SK-N-SH treated with all-trans-retinoic acid at 6 μM for 48 hours (cell line): ENCODE measurements at places on chromosomes 4 and X.
A peak's percentile ranks its signal among the peaks of the same experiment; 100 is the strongest.

- ATAC-seq, result no peak
These were observed 12.0 kb downstream of the TMSB4X start for GRCh38 chrX:12986886-12987285.

DNA sequence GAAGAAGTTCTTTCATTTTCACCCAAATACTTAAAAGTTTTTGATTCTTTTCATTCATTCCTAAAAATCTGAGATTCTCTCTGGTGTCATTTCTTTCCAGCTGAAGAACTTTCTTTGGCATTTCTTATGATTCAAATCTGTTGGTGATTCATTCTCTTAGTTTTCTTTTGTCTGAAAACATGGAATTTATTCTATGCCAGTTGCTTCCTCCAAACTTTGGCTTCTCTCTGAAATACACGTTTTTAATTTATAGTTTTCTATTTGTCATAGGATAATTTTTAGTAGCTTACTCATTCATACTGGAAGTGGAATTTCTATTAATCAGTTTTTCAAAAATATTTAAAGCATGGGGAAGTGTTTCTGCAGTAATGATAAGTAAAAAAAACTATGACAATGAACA is 1012.0 kb downstream of the RPA4 start:
- ATAC-seq, result no peak; the same call in 2 of the 3 replicates

DNA sequence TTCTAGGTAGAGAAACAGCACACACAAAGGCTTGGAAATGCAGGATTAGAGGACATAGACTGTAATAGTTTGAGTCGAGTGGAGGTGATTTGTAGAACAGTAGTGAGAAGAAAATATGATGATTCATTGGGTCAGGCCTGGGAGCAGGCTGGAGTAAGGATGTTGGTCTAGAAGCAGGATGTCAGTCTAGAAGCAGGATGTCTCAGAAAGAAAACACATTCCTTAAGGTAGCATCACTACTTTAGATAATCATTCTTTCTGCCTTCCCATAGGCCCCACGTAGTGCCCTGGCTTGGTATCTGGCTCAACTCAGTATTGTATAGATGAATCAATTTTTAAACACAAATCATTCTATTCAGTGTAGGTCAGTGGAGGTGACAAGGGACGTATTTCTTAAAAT is 11.2 kb upstream of the DACH2 start:
- ATAC-seq, result no peak

DNA sequence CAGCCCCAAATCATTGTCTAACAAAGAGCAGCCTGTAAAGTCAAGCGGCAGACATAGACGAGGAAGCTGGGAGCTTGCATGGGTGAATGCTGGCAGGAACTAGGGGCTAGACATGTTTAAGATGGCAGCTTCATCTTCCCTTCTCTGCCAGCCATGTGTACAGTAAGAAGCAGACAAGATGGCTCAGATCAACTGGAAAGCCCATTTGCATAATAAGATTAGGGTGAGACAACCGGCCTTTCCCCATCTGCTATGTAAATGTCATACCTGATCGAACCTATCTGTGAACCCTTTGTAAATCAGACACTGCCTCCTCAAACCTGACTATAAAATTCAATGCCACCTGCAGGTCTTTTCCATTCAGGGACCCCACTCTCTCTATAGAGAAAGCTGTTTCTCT is 22.8 kb upstream of the HADH start:
- ATAC-seq, result no peak

DNA sequence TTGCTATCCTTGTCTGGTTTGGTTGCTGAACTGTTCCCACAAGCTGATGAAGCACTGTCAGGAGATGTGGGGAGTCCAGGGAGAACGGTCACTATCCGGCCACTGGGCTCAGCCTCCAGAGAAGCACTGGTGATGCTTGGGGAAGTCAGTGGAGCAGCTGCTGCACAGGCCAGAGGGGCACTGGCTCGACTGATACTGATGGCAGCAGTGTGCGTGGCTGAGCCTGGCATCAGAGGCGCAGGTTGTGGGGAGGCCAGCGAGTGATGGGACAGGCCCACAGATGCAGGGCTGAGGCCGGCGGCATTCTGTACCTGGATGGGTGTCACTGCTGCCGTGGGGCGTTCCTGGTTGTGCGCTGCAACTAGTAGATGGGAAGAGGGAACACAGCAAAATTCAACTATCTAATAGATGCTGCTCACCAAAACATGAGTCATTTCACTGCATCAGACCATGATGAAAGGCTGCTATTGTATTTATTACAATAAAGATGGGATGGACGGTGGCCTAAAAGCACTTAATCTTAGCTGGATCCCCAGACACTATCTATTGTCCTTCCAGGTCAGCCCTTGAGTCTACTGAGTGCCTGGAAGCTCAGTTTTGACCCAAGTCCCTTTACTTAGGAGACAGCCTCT is 106.3 kb upstream of the CBR4 start:
- ATAC-seq, result peak; percentile 54

DNA sequence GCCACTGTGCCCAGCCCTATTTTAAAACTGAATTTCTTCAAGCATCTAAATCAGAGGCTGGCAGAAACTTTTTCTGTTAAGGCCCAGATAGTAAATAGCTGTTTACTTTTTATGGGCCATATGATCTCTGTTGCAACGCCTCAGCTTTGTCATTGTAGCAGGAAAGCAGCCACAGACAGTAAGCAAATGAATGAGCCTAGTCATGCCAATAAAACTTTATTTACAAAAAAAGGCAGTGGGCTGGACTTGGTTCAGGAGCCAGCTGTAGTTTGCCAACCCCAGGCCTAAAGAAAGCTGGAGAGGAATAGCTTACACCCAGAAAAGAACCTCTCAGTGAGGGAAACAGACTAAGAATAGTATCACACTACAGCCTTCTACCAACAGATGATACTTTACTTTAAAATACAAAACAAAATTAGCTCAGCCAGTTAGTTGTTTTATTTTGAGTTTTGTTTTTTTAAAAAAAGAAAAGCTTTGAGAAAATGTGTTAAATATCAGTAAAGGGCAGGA is 25.5 kb downstream of the CHST7 start:
- no peak for ATAC-seq

- ATAC-seq, result peak; percentile 96
These were observed 23.5 kb downstream of the TLR10 start for GRCh38 chr4:38759113-38759789.

DNA sequence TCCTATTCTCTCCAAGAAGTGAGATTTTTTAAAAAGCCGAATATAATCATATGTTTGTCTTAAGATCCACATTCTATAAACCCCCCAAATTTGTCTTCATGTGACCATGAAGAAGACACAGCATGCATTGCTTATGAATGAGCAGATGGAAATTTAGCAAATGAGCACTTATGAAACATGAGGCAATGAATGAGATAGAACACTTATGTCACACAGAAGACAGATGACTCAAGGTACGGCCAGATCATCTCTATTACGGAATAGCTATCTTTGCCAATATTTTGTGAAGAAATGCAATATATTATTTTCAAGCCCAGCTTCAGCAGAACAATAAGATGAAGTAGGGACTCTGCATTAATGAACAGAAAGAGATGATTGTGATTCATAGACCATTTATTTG is 21.4 kb downstream of the PHEX start:
- ATAC-seq, result no peak

DNA sequence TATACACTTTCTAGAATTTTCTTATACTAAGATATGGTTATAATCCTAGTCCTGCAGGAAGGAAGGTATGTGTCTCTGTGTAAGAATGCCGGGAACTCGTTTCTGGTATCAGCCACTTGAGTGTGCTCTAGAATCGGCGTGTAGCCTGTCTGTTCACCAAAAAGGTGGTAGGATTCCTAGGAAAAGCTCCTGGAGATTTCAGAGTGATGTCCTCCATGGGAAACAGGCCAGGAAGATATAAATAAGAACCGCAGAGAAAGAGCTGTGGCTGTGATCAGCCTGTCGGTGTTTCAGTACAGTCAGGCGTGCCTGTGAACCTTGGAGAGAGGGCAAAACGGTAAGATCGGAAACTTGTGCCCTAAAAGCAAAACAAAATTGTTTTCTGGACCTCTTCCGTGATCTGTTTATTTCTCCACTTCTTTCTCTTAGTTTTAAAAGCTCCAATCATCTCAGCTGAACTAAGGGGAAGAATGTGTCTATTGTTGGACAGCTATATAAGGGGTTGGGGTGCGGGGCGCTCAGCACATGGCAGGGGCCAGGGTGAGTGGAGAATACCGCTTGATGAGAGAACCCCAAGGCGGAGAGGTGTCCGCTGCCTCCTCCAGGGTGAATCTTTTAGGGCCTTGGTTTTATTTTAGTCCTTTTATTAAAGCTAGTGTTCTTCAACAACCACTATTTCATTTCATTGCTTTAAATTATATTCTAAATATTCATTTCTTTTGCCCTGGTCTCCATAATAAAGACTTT is 303.8 kb upstream of the TENM3 start:
- no peak for ATAC-seq

- no peak for ATAC-seq
These were observed 23.3 kb upstream of the COQ2 start for GRCh38 chr4:83307920-83308319.

GRCh38 chr4:89023140-89023539 is 33.8 kb downstream of the FAM13A start:
- no peak for ATAC-seq

- no peak for ATAC-seq
These were observed 79.4 kb downstream of the RPS6KA6 start for GRCh38 chrX:84108584-84108983.

- no peak for ATAC-seq
These were observed 3.4 kb upstream of the REELD1 start for GRCh38 chr4:146210890-146211289.

DNA sequence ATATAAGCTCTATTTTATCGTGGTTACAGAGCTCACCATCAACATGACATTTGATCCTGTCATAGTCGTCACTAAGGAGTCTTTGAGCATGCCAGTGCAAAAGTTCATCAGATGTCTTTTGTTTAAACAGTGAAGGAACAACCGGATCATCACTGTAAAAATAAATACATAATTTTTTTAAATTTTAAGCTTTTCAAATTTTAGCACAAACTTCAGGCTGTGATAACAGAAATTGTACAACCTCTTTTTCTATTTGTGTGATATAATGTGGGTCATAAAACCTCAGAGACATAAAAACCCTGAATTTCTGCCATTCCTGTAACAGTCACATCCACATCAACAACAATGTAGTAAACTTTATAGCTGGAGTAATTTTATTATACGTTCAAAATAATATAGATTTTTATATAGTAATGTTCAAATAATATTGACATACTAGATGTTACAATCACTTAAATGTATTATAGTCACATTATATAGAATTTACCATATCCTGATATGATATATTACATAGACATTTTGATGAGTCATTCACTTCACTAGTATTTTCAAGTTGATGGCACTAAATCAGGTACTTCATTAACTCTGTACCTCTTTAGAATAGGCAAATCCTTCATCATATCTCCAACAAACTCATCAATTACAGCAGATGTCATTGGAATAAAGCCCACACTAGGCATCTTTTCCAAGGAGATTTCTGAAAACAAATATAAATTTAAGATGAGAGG is 47.7 kb downstream of the DDX60L start:
- no peak for ATAC-seq

DNA sequence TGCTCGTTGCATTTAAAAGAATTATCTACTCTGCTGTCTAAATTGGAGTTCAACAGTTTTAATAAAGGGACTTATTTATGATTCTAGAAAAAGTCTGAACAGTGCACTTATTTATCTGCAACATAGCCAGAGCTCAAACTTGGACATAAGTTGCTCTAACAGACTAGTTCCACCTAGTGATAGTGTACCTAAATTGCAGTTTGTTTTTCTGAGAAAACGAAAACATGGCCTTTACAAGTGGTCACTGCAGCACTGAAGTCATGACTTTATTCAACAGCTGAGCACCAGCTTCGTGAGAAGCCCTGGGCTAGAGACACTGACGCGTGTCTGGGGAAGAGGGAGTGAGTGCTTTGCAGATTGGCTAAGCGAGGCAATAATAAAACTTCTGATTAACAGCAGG is 77.3 kb upstream of the IGSF1 start:
- no peak for ATAC-seq

DNA sequence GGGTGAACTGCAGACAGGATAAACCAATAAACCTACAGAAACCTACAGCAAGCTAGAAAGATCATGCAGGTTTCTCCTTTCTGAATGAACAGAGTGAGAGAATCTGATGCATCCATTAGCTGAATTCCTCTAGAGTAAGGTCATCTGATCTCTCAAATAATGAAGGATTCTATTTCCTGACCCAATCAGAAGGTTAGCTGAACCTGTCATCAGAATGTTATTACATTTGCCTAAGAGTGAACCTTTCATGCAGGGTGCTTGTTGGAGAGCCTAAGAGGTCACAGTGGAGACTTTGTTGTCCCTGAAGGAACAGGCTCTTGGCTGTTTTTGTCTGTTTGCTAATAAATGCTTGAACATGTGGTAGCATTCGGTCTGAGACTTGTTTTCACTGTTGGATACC is 24.0 kb downstream of the MEPE start:
- ATAC-seq, result peak; percentile 27; the same call in 1 of the 3 replicates

DNA sequence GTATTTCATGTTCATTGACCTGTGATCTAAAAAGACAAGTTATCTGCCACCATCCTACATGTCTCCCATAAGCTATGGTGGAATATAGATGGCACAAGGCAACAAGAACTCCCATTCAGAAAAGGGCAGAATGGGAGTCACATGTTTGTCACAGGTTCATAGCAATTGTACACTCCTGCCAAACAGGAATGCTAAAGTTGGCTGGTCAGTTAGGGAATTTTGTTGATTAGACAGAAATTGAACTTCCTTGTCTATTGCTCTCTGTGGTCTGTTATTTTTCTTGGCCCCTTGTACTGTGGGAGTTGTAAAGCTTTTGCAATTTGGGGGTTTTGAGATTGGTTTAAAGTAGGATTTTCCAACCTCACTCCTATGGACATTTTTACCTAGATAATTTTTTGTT is 101.7 kb upstream of the SOD3 start:
- no peak for ATAC-seq

GRCh38 chrX:24025741-24026403 is 1.1 kb downstream of the KLHL15 start:
- ATAC-seq, result peak; percentile 26

- ATAC-seq, result no peak
These were observed 102.2 kb downstream of the SLC2A9 start for GRCh38 chr4:9919047-9919446.

DNA sequence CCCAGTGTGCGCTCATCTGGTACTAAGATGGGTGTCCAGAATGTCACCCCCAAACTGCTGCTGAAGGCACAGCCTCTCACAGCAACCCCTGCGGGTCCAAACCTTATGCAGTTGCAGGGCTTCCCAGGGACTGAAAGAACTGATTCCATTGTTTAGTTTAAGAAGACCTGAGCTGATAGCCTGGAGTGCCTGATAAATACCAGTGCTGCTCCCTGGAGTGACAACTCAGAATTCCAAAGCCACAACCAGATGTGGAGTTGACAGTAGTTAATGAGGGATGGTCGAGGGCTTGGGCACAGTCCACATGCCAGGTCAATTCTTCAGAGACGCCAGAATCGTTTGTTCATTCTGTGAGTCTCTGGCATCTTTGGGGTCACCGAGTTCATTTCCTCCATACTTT is 71.2 kb downstream of the LNX1 start:
- no peak for ATAC-seq

- ATAC-seq, result no peak
These were observed 16.6 kb downstream of the MAGEA9B start for GRCh38 chrX:149570668-149571067.
